ENCODE measurements at places on chromosomes 12 and 14. TPM values are rescaled to one million over a fixed set of nuclear protein-coding genes. Genes with fewer than 3 reads are reported as not detected.

GRCh38 chr12:90404071-90404470, 550.9 kb downstream of the CCER1 start:
- DNase-seq, result no peak

Gene NPFF
- not detected for polyA plus RNA-seq

Gene SPIC
- polyA plus RNA-seq, result not detected

- no peak for DNase-seq
These were observed 5.5 kb upstream of the HVCN1 start for GRCh38 chr12:110694330-110694901.

Gene ALDH1L2
- not detected for polyA plus RNA-seq

Gene TMEM117
- 3.8 TPM for polyA plus RNA-seq

Gene CPM
- polyA plus RNA-seq, result 2.5 TPM

DNA sequence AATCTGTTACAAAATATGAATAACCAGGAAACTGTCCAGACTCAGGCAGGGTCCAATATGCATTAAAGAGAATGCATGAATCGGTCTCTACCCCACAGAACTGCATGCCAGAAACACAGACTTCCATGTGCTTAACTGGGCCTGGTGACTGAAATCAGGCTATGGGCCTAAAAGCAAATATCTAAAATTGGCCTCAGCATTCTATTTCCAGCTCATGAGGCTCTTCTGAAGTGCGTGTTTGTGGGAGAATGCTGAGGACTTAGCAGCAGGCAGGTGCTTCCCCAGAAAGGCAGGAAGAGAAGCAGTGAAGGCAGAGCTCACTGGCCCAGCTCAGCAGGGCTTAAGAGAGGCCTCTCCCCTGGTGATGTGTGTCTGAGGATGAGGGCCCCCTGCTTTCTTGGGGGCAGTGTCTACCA, 48.5 kb downstream of the ADGRD1 start:
- no peak for DNase-seq

- DNase-seq, result no peak
These were observed 68.0 kb upstream of the POC1B start for GRCh38 chr12:89593873-89594272.

DNA sequence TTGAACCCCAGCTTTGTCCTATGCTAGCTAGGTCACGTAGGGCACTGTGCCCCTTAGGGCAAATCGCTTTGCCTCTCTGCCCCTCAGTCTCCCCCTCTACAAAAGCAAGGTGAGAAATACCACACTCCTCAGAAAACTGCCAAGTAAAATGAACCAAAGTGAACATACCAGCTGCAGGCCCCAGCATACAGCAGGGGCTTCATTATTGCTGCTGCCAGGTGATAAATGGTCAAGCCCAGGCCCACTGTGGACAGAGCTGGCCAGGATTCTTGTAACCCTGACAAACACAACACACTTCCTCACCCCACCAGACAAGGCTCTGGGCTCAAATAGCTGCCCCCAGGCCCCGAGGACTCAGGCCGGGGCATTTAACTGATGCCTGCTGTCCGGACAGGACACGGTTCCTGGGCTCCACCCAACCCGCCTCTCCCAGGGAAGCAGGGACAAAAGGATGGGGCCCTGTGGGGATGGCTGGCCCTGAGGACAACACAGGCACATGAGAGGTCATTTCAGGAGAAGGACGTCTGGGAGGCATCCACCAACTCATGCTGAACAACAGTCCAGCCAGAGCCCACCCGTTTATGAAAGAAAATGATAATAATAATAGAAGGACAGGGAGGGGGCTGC, 36.7 kb downstream of the NCOR2 start:
- no peak for DNase-seq

DNA sequence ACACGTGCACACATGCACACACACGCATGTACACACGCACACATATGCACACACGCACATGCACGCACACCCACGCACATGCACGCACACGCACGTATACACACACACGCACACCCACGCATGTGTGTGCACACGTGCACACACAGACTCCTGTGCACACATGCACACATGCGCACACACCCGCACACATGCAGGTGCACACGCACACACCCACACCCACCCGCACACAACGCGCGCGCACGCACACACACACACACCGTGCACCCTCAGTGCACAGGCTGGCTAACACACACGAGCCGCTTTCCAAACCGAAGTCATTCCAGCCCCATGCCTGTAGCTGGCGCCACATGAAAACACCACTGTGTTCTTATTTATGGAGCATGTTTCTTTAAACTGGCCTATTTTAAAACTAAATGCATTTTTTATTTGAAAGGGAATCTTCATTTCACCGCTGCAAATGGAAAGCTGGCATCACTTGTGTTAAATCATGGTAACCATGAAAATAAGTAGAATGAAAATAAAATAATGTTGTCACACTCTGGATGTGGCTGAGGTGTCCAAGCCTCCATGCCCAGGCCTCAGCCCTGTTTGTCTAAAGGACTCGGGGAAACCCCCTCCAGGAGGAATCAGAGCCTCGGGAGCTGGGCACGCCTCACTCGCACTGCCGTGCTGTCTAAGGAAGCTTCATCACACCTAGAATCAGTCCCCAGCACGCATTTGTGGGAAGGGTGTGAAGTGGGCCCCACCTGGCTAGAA, 45.1 kb downstream of the GALNT9 start:
- DNase-seq, result no peak

Gene SLC10A1
- not detected for polyA plus RNA-seq

Gene NID2
- polyA plus RNA-seq, result 0.34 TPM

DNA sequence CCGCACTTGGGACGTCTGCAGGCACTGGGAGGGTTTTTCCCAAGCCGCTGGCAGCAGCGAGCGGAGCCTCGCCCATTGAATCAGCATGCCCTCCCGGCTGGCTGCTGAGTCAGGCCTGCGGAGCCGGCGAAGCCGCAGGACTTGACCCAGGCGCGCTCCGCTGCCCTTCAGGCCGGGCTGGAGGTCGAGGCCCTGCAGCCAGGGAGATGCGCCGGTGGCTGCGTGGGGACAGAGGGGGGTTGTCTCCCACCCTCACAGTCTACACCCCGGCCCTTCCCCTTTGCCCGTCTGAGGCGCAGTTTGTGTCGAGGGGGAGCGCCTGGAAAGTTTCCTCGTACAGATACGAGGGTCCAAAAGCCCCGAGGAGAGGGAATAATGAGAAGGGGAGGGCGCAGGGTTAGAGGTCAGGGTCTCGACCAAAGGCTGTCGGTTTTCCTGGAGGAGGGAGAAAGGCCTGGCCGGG, 759 bp upstream of the KLC1 start:
- DNase-seq, result no peak

DNA sequence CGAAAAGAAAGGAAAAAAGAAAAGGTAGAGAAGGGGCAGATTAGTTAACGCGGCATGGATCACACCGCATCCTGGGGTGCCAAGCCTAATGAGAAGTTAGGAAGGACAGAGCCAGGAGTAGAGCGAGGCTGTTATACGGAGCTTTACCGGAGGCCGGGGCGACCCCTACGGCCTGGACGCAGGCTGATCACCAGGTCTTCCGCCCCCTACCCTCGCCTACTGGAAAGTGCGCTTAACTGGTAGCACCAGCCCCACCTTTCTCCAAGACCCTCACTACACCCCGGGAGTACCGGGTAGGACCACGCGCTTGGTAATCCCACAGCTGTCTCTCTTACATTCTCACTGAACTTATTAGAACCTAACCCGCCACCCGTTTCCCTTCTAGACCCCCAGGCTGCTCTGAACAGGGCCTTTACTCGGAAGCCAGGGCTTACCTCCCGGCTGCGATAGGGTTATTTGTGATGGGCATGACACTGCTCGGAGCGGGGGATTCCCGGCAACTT, 33.8 kb downstream of the WBP11 start:
- no peak for DNase-seq

DNA sequence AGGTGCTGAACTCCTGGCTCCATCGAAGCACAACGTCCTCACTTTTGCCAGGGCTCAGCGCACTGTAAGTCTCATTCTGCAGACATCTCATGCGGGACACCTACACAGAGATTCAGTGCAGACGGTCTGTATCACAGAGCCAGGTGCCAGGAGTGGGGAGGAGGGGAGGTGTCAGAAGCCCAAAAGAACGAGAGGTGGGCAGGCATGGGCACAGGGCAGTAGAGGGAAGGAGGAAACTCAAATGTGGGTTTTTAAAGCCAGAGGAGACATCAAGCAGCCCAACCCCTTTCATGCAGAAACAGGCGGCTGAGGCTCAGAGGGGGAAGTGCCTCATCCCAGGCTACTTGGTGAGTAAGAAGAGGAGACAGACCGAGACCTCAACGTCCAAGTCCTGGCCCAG, 2.5 kb upstream of the LPAR5 start:
- no peak for DNase-seq

DNA sequence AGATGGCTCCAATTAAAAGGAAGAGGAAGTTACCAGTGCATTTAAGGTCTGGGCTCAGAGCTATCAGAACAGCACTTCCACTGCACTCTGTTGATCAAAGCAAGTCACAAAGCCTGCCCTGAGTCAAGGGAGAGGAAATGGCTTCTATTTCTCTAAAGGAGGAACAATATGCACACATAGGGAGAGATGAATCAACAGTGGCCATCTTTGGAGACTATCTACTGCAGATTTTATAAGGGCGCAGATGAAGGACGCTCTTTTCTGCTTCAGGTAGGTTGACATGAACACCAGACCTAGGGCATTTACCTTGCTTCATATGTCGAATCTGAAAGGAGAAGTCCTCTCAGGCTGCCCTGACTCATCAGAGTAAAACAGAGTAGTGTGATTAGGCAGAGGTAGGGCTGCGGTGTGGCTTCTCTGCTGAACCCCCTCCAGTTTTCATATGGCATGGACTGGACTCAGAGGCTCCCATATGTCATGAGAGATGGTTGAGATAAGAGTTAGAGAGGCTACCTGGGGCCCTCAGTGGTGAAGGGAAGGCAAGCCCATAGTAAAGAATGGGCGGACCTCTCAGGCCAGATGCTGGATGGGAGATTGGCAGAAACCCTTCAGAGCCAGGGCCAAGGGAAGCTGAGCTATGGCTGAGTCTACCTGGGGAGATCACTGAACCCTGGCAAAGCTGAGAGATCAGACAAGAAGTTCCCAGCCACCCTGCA, 84.4 kb downstream of the ARF6 start:
- peak; percentile 61 for DNase-seq

Gene MMP14
- not detected for polyA plus RNA-seq

DNA sequence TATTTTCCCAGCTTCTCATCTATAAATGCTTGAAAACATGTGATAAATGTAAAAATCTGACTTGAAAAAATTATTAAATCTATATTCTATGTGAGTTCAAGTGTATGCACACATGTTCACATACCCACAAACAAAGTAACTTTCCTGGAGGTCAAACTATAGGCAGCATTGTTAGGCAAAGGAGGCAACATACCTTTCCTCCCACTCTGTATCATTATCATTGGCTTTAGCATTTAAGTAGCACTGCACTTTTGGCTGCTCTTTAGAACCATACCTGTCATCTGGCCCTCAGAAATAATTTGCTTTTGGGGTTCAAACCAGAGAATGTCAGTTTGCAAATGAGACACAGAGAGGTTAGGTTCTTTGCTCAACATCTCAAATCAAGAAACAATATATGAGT, 102.4 kb upstream of the CCDC196 start:
- DNase-seq, result no peak

DNA sequence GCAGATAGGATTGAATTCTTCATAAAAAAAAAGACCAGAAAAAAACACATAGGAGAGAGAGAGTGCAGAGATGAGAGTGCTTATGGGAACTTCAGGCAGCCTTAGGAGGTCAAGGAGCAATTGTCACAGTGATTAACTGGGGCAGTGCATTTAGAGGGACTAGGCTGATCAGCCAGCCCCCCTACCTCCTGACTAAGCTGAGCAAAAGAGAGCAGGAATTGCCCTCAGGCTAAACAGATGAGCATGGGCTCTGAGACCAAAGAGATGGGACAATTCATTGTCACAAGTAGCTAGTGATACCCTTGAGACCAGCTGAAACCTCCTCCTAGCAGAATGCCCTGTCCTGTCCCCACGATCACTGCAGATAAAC, 124.0 kb downstream of the BTG1 start:
- no peak for DNase-seq

Gene GUCY2C
- polyA plus RNA-seq, result not detected

DNA sequence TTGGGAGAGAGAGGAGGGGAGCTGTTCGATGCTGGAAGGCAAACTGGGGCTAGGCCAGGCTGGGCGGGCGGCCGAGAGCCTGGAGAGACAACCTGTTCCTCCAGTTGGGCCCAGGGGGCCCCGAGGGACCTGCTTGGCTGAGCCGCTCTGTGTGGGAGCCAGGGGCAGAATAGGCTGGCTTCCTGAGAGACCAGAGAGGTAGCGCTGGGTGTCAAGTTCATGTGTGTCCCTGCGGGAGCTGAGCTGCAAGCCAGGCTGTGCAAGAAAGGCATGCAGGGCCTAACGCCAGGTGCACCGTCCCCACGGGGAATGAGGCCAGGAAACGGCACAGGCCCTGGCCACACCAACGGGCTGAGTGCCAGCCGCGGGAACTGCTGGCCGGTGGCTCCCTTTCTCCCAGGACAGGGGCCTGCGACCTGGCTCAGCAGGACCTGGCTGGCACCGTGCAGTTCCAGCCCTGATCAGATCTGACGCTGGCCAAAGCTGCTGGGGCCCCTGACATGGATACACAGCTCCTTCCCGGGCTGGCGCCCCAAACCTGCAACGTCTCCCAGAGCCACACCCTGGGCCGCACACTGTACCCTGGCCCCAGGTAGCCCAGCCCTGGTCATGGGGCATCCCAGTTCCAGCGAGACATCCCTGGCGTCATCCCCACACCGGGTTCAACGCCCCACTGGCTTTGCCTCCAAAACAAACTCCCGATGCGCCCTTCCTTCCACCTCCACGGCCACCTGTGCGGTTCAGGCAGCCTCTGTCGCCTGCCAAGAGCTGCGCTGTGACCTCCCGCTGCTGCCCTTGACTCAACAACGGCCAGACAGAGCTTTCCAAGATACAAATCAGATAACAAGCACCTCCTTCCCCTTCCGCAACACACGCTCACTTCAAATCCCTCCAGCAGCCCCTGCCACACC, 65.0 kb downstream of the RFLNA start:
- DNase-seq, result no peak

Gene REC8
- 9.8 TPM for polyA plus RNA-seq

Gene MYRFL
- not detected for polyA plus RNA-seq

- DNase-seq, result peak; percentile 43
These were observed 38.0 kb downstream of the CHST11 start for GRCh38 chr12:104494793-104495158.
